ENCODE measurements at places on chromosomes 11 and 22. TPM values are rescaled to one million over a fixed set of nuclear protein-coding genes. Genes with fewer than 3 reads are reported as not detected.

CBLIF gene
- total RNA-seq: not detected

SAA4 gene
- total RNA-seq: not detected

OR2D2 gene
- total RNA-seq: not detected

TMEM223 gene
- total RNA-seq: 13.3 TPM

YPEL1 gene
- total RNA-seq: 0.38 TPM

DNA sequence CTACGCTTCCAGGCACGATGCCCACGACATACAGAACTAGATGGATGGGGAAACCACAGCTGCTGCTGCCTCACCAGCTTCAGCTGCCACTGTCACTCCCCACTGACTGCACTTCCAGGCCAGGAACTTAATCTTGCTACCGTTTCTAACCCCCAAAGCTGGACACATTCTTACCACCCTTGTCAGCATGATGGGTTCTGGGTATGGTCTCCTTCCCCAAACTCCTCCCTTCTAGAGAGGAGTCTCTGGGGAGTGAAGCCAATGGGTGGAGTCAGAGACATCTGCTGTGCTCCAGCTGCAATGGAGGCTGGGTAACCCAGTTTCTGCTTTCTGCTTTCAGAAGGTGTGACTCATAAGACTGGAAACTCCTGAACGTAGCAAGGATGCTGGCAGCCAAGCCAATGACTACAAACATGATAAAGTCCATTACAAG is 87.0 kb upstream of the THY1 start:
- peak; percentile 83 for DNase-seq

DNA sequence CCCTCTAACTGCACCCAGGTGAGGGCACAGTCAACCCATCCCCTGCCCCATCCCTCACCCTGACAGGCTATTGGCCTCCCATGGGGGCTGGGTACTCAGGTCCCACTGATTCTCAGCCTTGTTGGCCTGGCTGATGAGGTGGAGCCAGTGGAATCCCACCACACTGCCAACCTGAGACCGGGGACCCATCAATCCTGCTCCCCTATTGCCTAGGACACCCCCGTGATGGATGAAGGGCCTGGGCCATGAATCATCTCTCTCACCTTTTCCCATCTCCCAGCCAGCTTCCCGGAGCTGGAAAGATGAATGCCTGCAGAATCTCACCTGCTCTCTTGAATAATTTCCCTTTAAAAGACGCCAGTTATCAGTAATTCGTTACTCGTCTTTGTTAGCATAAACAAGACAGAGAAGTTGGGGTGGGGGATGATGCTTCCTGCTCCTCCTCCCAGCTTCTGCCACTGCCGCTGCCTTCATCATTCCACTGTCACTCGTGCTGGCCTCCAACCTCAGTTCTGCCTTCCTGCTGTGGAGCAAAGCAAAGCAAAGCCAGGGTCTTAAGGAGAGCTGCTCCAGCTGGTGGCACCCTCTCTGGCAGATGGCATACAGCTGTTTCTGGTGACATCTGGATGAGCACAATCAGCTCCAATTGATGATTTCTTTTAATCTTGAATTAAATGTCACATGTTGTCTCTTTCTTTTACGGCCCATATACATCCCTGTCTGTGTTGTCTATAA is 204.0 kb upstream of the NECTIN1 start:
- DNase-seq: no peak

DNA sequence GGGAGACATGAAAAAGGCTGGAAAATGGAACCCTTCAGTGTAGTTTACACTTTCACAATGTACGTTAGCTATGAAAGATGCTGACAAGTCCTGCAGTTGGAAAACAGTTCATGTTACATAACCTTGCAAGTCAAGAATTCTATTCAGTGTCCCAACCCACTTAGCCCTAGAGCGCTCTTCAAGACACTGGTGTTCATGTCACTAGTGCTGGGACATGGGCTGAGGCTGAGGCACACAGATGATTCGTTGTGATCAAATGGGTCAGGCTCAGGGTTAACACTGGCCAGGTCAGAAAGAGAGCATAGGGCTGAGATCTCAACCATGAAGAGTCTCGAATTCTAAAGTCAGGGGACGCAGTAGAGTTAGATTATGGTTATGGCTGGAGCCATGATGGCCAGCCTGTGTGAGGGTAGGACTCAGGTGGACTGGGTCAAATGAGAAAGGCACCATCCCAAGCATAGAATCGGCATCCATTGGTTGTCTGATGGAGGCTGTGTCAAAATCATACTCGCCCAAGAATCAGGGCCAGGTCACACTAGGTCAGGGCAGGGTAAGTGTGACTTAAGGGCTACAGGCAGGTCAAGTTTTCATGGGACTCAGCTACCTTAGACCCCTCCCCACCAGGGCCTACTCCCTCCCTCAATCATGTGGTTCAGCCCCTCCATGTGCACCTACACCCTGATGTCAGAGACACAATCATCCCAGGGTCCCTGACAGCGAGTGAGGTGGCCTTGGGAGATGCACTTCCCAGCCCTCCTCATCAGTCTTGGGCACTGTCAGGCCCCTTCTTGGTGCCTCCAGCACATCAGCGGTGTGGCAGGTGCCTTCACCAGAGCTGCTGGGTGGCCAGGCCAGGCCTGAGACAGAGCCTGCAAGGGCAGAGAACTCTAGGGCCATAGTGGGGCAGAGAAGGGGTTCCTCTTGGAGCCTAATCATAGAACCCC is 20.2 kb downstream of the IGLL5 start:
- no peak for DNase-seq

DNA sequence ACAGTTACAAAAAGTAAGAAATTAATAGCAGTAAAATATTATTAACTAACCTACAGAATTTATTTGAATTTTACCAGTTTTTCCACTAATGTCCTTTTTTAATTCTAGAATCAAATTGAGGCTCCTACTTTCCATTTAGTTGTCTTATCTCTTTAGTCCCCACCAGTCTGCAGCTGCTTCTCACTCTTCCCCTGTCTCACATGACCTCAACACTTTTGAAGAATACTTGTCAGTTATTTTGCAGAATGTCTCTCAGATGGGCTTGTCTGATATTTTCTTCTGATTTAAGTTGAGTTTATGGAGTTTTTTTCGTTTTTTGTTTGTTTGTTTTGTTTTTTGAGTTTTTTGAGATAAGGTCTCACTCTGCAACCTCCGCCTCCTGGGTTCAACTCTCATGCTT is 74.3 kb upstream of the ADORA2A start:
- no peak for DNase-seq

GRCh38 chr11:120331301-120331996 is 4.8 kb upstream of the ARHGEF12 start:
- peak; percentile 93 for DNase-seq

DNA sequence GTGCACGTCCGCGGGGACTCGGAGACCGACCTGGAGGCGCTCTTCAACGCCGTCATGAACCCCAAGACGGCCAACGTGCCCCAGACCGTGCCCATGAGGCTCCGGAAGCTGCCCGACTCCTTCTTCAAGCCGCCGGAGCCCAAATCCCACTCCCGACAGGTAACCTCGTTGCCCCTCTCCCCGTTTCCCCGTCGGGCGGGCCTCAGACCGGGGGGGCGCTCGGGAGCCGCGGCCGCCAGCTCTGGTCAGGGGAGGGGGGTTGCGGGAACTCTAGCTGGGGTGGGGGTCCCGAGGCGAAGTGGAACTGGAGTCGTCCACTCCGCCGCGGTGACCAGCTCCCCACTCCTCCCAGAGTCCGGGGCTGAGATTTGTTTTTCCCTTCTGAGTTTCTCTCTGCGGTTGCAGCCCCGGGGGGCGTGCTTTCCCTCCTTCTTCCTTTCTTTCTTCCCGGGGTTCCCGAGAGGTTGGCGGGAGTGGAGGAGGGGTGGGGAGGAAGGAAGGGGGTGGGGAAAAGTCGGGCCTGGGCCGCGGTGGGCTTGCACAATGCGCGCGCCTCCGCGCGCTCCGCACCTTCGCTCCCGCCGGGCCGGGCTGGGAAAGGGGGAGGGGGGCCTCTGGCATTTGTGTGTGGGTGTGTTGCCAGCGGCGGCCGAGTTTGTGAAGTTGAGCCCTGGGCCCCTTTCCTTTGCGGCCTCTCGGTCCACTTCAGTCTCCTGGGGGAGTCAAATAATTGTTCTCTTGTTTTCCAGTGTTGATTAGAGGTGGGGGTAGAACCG is 952 bp downstream of the YAP1 start:
- peak; percentile 48 for DNase-seq

- no peak for DNase-seq
Observed at GRCh38 chr22:26481112-26481693, 2.4 kb downstream of the HPS4 start.

Data from HFFc6 (cell line).